ENCODE measurements at places on chromosomes 3 and 15.

DNA sequence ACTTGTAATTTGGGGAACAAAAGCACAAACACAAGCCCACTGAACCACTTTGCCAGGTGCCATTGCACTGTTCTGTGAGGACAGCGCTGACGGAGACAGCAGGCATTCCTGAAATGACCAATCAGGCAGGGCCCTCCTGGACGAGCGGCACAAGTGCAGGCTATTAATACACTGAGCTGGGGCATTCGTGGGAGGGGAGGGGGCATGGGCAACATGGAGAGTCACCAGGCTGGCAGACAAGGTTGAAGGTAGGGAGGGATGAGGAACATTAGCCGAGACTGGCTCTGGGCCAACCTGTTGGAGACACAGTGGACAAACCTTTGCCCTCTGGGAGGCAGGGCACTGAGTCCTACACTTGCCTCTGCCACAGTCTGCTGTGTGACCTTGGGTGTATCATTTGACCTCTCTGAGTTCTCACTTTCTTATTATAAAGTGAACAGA, 45.6 kb downstream of the NOX5 start:
- peak; percentile 23 for DNase-seq

DNA sequence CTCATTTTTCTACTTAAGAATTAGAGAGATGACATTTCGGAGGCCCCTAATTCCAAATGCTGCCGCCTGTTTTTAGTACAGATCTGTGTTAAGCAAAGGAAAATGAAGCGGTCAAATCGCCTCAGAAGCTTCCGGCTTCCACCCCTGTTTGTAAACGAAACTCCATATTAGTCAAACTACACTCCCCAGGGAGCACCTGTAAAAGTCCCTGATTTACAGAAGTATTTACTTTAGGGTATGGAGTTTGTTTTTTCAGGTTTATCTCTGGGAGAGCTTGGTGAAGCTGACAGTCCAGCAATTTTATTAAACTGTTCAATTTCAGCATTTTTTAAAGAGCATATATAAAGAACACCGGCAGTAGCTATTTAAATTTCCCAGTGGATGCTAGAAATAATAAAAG, 319.8 kb downstream of the FHIT start:
- DNase-seq = no peak

- no peak for DNase-seq
Observed at GRCh38 chr3:187839422-187839821, 94.2 kb upstream of the BCL6 start.

GRCh38 chr3:147391781-147392624, 14.3 kb downstream of the ZIC4 start:
- DNase-seq = peak; percentile 95

DNA sequence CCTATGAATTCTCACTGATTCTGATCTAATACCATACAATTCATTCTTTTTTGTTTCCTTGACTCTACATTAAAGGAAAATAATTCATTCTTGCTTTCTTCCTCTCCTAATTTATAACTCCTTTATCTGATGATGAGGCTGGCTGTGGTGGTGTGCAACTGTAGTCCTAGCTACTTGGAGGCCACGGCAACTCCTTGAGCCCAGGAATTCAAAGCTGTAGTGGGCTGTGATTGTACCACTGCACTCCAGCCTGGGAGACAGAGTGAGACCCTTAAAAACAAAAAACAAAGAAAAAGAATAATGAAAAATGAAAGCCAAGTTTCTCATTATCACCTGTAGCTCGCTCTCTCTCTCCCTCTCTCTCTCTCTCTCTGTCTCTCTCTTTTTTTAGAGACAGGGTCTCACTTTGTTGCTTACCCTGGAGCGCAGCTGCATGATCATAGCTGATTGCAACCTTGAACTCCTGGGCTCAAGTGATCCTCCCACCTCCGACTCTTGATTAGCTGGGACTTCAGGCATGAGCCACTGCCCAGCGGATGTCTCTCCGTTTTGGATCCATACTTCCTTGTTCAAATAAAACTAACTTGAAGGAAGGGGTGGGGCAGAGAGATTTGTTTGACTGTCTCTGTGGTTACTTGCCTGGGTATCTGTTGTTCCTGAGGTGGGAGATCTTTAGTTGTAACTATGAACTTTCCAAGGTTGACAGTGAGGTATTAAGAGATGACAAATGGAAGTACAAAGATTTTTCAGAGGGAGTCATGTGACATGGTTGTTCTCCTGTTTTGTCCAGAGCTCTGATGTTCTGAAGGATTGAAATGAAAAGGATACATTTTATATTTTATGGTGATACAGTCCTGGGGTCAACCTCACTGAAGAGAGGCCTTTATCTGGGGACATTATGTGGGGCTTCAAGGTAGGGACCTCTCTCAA, 46.9 kb downstream of the STARD9 start:
- DNase-seq = no peak

DNA sequence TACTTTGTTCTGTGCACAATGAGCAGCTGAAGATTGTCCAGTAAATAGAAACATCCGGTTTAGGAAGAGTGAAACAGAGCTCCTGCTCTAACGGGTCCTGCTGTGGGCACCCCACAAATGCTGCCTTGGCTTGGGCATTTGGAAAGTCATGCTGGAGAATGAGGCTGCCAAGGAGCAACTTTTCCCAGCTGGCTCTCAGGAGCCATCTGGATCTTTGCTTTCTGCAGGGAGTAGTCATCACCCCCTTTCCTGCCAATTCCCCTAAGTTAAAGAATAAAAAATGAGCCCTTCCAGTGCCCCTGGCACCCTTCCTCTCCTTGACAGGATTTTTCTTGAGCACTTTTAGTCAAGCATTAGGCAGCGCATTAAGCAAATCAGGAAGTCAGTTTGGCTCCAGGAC, 90.0 kb downstream of the FAM43A start:
- DNase-seq = no peak

DNA sequence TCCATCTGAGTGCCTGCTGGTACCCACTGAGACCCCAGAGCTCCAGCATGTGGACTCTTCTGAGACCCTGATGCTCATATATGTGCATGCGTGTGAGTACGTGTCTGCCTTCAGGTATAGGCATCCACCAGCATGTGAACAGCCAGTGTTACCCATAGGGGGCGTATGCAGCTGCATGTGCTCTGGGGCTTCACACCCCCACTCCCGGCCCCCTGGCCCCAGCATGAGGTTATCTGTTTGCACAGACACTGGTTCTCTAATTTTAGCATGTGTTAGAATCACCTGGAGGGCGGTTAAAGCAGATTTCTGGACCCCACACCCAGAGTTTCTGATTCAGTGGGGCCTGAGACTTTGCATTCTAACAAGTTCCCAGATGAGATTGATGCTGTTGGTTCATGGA, 824 bp upstream of the CILP start:
- peak; percentile 7 for DNase-seq

DNA sequence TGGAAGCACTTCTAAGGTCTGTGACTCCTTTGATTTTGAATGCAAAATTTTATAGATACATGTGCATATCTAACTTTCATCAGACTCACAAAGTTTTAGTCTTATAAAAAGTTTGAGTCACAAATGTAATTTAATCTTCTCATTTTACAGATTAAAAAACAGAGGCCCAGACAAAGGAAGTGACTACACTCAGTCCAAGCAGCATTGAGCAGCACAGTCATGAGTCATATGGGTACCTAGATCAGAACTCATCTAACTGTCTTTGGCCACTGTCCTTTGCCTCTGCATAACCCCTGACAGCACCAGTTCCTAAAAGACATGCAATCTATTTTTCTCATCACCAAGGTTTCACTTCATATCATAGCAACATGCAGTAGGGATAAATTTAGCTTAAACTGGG, 210.7 kb upstream of the KCNH8 start:
- no peak for DNase-seq

- no peak for DNase-seq
Observed at GRCh38 chr3:143979813-143980212, 8.2 kb downstream of the DIPK2A start.

DNA sequence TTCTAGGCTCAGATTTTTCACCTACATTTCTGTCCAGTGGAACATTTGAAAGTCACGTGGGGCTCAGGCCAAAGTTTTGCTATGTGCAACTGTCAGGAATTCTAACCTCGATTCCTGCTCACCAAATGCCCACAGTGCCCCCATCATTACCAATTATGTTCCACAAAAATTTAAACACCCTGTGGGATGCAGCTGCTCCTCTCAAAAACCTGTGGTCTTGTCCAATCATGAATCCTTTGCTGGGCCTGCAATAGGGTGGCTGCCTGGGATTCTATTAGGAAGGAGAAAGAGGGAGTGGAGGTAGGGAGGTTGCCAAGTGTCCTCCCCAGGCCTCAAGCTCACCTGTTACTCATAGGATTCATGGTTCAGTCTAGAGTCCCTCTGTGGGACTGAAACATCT, 68.1 kb downstream of the RHCG start:
- DNase-seq = no peak

DNA sequence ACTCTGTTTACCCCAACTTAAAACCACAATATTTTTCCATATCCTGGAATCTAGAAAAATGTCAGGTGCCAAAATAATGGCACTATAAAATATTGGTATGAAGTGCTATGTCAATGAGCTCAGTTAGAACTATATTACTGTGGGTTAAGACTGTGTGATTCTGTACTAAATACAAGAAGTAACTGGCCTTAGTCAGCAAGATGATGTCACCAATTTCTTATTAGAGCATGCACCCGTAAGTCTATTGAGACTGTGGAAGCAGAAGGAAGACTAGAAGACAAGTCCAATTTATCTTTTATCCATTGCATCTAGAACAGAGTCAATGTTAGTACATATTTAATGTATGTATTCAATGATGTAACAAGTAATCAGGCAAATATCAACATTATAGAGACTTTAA, 25.0 kb downstream of the LRRC58 start:
- DNase-seq = no peak

GRCh38 chr3:42704136-42704841, 1.7 kb upstream of the HHATL start:
- DNase-seq = no peak

DNA sequence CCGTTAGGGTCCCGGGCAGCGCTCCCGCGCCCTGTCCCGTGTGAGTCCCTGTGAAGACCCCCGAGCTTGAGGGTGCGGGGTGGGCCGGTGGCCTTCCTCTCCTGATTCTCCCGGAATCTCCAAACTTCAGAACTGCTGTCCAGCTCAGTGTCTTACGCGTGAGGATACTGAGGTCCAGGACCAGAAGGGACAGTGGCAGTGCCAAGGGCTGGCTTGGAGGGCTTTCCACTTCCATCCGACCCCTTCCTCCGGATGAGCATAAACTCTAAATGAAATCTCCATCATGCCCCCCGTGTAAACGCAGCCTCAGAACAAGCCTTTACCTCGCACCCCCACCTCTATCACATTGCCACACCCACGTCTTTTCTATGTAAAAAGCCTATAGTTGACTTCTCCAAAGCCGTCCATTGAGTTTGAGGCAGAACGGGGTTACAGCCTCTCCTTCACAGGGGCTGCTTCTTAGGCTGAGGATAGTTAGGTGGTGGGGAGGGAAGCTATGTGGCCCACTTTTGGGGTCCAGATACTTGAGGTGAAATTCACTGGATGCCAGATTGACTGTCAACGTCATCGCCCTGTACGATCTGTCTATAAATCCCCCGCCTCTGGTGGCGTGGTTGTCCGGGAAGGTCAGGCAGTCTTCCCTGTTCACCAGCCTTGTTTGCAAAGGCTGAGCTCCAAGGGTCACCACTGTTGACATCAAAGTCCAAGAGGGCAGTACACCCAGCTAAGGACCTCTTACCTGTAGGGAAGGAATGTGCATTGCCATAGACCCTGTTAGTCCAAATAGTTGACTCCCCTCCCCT, 1.1 kb downstream of the EDEM1 start:
- DNase-seq = peak; percentile 68

DNA sequence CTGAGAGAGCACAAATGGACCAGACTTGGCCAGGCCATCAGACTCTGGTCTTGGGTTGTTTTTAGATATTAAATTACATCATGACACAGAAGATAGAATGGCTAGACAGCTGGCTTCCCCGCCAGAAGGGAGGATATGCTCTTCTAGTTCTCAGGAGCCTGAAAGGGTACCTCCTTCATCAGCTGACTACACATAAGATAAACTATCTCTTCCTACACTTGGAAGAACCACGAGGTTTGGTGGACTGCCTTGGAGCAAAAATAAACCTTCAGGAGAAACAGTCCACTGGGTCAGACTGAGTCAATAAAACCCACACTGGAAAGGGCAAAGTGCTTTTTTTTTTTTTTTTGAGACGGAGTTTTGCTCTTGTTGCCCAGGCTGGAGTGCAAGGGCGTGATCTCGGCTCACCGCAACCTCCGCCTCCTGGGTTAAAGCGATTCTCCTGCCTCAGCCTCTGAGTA, 26.3 kb upstream of the DYNC1LI1 start:
- DNase-seq = no peak

GRCh38 chr3:43418601-43419272, 132.4 kb downstream of the SNRK start:
- no peak for DNase-seq

DNA sequence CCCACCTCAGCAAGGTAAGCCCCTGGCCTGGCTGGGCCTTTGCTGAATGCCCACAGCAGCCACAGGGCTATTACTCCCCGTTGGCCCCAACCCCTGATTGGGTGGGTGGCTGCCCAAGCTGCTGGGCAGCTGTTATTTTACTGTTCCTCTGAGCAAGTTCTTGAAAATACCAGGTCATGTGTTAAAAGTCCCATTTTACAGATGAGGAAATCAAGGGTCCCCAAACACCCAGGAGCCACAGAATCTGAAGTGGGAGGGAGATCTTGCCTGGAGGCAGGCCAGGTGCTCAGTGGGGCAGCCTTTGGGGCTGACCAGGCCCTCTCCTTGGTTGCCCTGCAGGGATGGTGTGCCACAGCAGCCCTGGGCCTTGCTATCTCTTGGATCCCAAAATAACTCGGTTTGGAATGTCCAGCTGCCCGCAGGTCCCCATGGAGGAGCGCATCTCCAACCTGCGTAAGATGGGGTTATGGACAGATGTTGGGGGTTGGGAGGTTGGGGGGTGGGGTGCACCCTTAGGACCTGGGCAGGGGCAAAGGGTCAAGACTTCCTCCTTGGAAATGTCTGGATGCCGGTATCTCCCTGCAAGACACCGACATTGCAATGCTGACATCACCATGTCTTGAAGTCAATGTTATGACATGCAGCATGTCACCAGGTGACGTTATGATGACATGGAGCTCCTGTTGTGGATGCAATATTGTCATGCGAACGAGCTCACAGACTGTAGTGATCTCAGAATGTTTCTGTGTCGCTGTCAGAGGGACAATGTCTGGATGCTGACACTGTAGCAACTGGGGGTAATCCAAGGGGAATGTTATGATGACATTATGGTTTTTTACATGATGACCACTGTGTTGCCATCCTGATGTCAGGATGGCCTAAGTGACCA, 13.3 kb upstream of the CSPG4 start:
- DNase-seq = no peak

DNA sequence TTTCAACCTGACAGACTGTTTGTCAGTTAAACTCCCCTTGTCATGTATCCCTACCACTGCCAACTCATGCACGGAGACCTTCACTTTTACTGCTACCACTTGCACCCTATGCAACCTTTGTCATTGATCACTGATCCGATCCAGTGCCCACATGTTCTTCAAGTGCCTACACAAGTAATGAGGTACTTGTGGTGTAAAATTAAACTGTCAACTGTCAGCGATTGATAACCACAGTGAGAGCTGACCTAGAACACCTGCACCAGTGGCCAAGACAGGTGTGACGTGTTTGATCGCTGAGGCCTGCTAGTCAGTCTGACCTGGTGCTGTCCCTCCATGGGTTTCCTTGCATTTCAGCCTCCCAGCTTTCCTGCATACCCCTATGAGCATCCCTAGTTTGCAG, 55.6 kb downstream of the MECOM start:
- DNase-seq = no peak

Data from eye (tissue), 1 donor.